ENCODE measurements at places on chromosomes 1 and 21.

DNA sequence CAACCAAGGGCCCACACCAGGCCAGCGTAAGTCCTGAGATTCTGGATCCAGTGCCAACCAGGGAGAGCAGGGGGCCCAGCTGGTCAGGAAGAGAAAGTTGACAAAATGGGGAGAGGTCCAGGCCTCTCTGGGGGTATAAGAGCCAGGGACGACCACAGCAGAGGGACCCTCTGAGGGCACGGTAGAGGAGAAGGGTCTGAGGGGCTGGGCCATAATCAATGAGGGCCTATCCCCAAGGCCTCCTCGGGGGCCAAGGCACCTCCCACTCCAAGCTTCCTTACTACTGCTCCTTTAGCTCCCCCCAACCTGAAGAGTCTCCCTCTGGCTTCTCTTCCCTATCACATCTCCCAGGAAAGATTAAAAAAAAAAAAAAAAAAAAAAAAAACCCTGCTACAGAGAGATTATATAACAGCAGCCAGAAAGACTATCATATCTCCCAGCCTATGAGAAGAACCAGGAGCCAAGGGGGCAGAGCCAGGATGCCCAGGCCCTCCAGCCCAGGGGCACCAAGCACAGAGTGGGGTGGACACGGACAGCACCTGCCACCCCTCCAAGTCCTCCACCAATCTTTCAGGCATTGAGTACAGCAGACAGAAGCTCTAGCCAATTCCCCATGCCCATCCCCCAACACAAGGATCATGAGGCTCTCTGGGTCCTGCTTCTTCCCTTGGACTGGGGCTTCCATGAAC is 2.7 kb downstream of the MEF2D start:
- no peak for DNase-seq

DNA sequence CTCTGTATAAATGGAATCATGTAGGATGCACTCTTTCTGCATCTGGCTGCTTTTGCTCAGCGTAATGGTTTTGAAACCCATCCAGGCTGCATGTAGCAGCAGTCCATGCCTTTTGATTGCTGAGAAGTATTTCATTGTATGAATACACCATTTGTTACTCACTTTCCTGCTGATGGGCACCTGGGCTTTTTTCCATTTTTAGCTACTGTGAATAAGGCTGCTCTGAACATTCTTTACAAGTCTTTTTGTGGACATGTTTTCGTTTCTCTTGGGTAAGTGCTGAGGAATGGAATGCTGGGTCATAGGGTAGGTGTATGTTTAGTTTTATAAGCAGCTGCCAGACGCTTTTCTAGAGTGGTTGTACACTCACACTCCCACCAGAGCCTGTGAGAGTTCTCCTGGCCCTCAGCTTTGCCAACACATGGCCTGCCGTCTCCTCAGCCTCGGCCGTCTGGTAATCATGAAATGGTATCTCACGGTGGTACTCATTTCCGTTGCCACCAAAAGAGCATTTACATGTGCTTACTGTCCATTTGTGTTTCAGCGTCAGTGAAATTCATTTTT is 22.7 kb downstream of the SLX9 start:
- DNase-seq: no peak

DNA sequence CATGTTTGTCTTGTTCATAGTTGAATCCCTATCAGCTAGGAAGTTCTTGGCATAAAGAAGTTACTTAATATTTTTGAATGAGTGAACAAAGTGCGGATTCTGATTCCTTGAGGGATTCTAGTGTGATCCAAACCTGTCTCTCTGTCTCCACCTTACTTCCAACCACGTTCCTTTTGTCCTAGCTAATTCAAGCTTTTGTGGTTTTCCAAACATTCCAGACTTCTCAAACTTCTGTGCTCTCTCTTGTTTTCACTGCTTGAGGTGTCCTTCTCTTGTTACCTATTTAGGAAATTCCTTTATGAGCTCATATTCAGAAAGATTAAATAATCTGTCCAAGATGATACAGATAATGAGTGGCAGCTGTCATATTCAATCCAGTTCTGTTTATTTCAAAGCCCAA is 353.2 kb downstream of the PTBP2 start:
- no peak for DNase-seq

- DNase-seq: no peak
These were observed 35.6 kb downstream of the HSPG2 start for GRCh38 chr1:21901473-21901847.

DNA sequence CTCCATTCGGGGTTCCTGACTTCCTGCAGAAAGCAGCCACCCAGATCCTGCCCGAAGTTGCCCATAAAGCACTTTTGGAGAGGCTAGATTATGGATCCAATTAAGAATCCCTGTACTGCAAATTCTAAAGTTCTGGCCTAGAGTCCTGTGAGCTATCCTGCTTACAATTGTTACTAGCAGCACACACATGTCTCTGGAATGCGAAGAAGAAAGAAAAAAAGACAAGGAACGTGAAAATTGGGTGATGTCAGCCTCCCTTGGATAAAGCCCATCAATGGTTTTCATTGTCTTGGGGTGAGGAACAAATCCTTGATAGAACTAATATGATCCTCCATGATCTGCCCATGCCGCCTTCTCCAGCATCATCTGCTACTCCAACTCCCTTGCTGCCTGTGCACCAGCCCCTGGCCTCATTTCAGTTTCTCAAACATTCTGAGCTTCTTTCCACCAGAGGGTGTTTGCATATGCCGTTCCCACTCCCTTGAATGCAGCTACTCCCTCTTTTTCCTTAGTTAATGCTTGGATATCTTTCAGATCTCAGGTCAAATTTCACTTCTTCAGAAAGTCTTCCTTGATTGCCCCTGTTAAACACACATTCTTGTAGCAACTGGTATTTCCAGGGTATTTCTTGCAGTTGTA is 94.0 kb downstream of the ST6GALNAC5 start:
- no peak for DNase-seq

DNA sequence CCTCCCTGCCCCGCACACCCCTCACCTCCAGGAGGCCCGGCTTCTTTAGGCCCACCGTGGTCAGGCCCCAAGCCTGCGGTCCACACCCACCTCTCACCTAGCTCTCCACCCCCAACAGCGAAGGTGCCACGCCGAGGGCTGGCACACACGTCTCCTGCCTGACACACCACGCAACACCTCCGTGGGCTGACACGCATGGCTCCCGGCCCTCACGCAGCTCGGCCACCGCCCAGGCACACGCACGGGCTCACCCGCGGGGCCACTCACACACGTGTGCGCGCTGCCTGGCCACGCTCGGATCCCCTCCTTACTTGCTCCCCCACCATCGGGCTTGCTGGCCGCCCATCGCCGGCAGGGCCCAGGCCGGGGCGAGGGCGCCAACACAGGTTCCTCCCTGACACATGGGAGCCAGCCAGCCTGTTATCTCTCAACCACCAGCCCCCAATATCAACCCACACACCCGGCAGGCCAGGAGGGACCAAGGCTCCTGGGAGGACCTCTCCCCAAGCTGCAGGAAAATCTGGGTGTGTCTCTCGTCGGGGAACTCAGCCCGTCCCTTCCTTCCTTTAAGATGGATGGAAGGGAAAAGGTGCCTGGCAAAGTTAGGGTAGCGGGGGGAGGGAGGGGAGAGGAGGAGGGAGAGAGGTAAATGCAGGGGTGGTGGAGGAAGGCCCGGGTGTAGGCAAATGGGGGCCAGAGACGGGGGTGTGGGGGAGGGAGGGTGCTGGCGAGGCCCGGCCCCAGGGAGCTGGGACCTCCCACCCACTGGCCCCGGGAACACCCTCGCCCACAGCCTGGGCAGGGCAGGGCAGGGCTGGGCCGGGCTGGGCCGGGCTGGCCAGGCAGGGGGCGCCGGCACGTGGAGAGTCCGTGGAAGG is 546 bp downstream of the ELOVL1 start:
- no peak for DNase-seq

DNA sequence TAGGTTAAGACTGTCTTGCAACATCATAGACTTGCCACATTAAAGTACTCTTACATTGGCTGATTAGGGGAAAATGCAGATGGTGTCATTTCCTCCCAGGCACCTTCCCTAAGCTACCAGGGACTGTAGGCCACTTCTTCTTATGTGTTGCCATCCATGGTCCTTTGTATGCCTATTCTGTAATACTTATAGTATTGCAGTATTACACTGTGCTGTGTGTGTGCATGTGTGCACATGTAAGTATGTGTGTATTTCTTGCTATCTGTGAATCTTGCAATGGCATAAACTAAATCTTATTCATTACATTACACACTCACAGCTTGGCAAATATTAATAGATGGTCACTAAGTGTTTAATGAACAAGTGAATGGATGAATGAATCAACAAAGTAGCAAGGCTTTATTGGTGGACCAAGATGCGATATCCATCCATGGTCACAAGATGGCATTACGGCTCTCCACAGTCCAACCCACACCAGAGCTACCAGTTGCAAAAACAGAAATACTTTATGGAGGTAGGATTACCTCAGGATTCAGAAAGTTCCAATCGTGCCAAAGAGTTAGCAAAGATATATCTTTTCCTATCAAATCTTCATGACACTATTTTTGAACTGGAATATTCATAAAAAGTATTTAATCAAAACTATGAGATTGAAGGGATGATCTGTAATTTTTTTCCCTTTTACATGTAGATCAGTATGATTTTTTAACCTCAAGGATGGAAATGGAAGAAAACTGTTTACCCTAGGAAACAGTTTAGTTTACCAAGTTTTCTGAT is 160.2 kb downstream of the DENND1B start:
- no peak for DNase-seq
